Right lobe of liver (tissue), 6 donors: ENCODE measurements at places on chromosomes 12 and 14. TPM values are rescaled to one million over a fixed set of nuclear protein-coding genes. Genes with fewer than 3 reads are reported as not detected.

GRCh38 chr14:37403626-37404025, 191.4 kb downstream of the FOXA1 start:
- DNase-seq = no peak

The A2ML1 gene
- total RNA-seq = not detected

DNA sequence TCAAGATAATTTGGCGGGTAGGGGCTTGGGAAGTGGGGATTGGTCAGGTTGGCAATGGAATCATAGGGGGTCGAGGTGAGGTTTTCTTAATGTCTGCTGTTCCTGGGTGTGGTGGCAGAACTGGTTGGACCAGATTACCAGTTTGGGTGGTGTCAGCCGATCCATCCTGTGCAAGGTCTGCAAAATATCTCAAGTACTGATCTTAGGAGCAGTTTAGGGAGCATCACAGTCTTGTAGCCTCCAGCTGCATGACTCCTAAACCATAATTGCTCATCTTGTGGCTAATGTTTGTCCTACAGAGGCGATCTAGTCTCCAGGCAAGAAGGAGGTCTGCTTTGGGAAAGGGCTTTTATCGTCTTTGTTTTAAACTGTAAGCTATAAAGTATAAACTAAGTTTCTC, 868.4 kb downstream of the DIO2 start:
- DNase-seq = no peak

GRCh38 chr12:120822832-120823503, 81.2 kb downstream of the SPPL3 start:
- no peak for DNase-seq

DNA sequence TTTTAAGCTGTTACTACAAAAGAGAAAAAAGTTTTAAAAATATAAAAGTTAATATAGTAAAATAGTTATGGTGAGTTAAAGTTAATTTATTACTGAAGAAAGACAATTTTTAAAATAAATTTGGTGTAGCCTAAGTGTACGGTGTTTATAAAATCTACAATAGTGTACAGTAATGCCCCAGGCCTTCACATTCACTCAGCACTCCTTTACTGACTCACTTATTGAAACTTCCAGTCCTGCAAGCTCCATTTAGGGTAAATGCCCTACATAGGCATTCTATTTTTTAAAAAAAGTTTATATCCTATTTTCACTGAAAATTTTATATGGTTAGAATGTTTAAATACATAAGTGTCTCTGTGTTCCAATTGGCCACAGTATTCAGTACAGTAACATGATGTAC, 769.5 kb upstream of the NOVA1 start:
- no peak for DNase-seq

The ANKRD33 gene
- total RNA-seq = not detected

DNA sequence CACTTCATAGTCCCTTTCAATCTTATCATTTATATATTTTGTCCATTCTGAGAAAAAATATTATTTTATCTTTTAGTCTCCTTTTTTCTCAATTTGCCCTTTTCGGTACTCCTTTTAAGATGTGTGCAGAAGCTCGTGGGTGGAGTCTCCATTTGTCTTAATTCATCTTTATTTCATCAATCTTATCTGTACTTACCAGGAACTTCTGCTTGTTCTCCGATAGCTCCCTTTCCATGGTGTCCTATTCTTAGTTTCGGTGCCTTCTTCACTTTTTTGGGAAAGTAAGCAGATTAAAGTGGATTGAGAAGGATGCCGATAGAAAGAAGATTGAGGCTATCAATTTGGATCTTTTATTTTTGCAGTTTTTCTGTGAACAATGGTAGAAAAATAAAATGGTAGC, 183.4 kb upstream of the PLEKHA5 start:
- no peak for DNase-seq

GRCh38 chr14:104223101-104224041, 85.0 kb downstream of the KIF26A start:
- peak; percentile 43 for DNase-seq

- DNase-seq = no peak
These were observed 3.7 kb downstream of the DDX24 start for GRCh38 chr14:94077111-94077821.

The RIC8B gene
- total RNA-seq = 5.9 TPM

DNA sequence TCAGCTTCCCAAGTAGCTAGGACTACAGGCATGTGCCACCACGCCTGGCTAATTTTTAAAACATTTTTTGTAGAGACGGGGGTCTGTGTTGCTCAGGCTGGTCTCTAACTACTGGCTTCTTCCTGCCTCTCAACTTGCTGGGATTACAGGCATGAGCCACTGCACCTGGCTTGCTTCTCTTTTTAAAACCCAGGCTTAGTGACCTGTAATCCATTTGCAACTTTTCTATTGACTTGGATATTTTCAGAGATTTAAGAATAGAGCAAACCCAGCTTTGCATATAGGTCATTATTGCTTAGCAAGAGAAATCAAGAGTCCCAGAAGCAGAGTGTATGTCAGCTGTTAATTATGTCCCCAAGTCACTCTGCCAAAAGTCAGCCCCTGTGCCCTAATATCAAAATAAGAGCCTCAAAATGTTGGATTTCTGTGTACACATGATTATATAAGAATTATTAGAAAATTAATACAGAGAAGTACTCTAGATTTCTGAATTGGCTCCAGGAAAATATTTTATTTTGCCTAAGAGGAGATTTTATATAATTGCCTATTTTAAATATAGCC, 24.9 kb downstream of the TCP11L2 start:
- no peak for DNase-seq
